ENCODE measurements at places on chromosomes 3 and 15.

DNA sequence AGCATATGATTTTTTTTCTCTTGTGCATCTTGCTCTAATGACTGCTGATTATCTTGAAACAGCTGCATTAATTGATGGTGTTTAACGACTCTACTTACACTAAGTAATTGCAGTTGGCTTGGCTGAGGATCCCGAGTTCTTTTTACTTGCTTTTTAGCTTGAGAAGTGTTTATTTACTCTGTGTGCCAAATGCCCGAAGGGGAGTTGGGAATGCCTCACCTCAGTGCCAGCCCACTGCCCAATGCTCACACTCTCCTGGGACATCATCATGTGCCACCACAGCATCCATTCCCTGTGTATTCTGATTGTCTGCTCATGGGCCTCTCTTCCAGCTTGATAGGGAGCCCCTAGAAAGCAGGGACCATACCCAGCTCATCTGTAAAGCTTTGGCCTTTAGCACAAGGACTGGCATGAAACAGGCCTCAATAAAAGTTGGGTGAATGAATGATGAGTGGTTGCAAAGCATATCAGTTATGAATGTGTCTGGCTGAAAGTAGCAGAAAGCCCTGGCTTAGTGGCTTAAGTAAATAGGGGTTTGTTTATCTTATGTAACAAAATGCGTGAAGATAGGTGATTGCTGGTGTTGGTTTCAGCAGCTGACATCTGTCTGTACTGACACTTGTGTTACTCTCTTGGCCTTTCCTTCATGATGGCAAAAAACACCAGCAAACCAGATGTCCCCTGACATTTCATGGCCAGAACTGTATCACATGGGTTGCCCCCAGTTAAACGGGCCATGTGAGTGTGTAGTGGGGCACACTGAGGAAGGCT lies 8.1 kb downstream of the PXYLP1 start:
- no peak for DNase-seq

GRCh38 chr15:27826902-27827714 lies 272.0 kb downstream of the OCA2 start:
- DNase-seq: no peak

GRCh38 chr3:48711727-48712126 lies 5.3 kb downstream of the IP6K2 start:
- DNase-seq: no peak

DNA sequence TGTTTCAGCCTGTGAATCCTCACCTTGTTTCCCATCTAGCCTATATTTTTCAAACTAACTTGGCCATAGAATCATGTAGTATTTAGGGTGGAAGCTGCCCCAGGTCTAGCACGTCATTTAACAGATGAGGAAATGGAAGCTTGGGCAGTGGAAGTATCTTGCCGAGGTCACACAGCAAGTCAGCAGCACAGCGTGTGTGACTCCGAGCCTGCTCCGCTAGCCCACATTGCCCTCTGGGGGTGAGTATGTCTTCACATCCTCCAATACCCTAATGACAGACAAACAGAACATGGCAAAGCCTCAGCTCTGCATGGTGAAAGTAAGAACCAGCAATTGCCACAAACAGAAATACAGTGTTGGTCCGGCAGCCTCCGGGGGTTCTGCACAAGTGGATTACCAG lies 2.2 kb upstream of the CCR5 start:
- no peak for DNase-seq
